ENCODE measurements at places on chromosomes 1 and 21.

DNA sequence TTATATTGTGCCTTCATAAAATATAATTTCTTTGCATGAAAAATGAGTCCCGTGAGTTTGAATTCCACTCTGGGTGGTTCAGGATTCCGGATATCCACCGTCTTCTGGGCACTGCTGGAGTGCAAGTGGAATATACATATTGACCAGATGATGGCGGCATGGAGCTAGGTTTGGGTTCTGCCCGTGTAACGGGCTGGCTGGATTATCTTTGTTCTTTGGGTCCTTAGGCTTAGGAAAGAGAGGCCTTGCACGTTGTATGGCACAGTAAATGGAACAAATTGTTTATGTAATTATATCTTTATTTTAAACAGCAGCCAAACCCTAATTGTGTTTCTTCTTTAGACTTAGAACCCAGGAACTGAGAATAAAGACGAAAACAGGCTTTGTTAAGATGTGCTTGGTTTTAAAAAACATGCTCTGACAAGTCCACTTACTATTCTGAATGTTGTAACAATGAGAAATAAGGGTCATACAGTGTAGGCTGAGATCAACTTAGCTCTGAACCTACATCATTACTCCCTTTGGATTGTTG is 13.5 kb upstream of the ACBD6 start:
- no peak for DNase-seq

GRCh38 chr1:79777481-79778219 is 771.1 kb upstream of the ADGRL4 start:
- DNase-seq: no peak

- DNase-seq: no peak
Observed at GRCh38 chr1:86823821-86824500, 90.0 kb downstream of the SELENOF start.

DNA sequence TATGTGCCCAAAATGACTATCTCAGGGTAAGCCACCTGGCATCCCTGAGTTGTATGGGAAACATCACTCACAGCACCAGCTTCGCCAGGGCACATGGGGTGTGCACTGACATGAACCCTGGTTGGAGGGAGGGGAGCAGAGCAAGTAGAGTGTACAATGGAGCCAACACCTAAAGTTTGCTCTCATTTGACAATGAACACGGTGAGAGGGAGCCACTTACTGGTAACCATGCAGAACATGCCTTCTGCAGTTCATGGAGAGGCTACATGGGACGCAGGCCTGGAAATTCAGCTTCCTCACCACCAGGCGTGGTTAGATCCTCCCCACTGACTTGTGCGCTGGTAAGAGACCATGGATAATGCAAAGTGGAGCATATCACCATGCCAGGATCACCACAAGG is 10.0 kb upstream of the CPLANE2 start:
- no peak for DNase-seq

DNA sequence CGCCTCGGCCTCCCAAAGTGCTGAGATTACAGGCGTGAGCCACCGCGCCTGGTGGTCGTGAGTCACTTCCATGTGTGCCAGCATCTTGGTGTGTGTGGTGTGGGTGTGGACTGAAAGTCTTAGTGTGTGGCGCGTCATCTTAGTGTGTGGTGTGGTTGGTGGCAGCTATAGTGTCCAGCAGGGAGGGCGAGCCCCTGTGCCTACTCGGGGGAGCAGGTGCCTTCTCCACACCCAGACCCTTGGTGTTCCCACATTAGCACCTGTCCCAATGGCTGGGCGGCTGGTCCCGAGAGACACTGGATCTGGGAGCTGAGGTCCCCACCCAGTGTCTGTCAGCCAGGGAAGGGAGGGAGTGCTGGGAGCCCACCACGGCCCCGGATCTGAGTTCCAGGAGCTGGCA is 2.8 kb downstream of the SCNN1D start:
- no peak for DNase-seq

GRCh38 chr1:224383218-224383617 is 26.5 kb downstream of the CNIH4 start:
- no peak for DNase-seq

- DNase-seq: no peak
Observed at GRCh38 chr1:114154963-114155322, 1.3 kb upstream of the SYT6 start.

GRCh38 chr1:238752327-238752726 is 634.0 kb upstream of the CHRM3 start:
- no peak for DNase-seq

- DNase-seq: no peak
Observed at GRCh38 chr1:155254714-155255242, 505 bp downstream of the ENTREP3 start.

GRCh38 chr1:171744986-171745385 is 3.1 kb upstream of the VAMP4 start:
- DNase-seq: no peak

DNA sequence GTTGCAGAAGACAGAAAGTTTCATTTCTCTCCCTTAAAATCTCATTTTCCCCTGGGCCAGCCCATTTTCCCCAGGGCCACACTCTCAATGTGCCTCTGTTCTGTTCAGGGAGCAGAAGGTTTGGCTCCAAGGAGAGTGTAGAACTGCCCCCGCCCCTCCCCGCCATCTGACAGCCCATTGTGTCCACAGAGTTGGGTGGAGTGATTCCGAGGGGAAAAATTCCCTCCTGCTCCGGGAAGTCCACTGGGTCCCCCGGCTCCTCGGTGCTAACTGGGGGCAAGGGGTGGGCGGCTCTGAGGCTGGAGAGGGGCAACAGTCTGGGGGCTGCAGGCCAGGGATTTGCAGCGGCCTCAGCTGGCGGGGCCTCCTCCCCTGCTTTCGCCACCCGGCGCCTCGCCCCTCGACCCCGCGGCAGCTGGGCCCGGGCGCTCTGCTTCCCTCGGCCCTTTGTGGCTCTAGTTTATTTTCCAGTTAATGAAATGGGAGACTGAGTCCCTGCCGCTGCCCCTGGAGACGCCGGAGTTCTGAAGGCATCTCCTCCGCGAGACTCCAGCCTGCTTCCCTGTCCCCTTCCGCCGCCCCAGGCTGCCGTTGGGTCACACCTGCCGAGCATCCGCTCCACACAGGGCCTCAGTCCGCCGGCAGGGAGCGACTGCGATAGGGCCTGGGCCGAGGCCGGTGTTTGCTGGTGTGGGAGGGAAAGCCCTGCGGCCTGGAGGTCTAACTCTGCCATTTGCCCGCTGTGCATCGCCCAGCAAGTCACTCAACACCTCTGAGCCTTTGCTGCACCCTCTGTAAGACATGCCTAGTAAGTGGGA is 14.7 kb upstream of the KIRREL1 start:
- no peak for DNase-seq

DNA sequence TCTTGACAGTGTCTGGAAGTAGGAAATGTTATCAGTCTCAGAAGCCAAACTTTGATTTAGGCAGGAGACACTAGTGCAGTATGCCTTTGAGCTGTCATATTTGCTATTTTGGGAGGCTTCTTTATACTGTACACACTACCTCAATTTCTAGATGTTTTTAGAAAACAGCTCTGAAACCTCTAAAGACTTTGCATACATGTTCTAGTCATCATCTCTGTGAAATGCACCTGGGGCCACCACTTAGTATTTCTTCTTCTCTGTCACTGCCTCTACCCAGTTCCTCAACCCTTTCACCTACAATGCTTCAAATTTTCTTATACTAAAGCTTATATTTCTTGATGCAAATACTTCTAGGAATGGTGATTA is 29.1 kb upstream of the PLA2G4A start:
- no peak for DNase-seq

GRCh38 chr1:94993931-94994645 is 67.2 kb upstream of the CNN3 start:
- no peak for DNase-seq

- DNase-seq: no peak
Observed at GRCh38 chr1:65146908-65147423, 1.0 kb upstream of the AK4 start.

DNA sequence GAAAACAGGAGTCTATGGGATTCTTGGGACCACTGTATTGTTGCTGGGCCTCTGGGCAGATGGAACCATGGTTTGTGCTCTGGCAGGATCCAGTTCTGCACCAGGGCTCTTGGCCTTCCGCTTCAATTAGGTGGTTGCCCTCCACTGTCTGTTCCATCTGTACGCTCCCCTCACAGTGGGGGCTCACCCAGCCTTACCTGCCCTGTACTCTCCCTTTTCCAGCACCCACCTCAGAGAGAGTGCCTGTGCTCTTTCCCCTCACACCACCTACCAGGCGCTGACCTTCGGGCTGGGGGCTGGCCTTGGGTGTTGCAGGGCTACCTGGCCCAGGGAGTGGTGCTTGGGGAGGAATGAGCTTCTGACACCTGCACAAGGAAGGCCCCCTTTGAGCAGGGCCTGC is 7.5 kb downstream of the PKNOX1 start:
- DNase-seq: no peak

- DNase-seq: no peak
Observed at GRCh38 chr21:20451046-20451445, 547.2 kb upstream of the NCAM2 start.

DNA sequence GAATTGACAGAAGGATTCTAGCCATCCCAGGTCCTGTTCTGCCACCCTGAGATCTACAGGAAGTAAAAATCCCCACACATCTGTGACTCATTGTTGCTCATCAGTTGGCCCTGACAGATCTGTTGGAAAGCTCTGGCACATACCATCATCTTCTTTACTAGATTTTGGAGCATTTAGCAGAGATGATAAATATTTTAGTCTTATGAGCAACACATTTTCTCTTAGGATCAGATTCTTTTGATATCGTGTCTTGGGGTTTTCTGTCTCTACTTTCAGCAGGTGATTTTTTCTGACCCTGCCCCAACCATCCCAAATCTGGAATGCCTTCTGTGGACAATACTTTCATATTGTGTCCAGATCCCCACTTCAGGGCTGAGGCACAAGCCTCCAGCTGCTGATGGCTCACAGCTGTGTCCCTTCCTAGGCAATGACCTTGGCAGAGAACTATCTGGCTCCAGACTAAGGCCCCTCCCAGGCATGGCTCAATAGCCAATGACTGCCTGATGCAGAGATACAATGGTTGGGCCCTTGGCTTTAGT is 102.8 kb downstream of the GDAP2 start:
- DNase-seq: no peak

DNA sequence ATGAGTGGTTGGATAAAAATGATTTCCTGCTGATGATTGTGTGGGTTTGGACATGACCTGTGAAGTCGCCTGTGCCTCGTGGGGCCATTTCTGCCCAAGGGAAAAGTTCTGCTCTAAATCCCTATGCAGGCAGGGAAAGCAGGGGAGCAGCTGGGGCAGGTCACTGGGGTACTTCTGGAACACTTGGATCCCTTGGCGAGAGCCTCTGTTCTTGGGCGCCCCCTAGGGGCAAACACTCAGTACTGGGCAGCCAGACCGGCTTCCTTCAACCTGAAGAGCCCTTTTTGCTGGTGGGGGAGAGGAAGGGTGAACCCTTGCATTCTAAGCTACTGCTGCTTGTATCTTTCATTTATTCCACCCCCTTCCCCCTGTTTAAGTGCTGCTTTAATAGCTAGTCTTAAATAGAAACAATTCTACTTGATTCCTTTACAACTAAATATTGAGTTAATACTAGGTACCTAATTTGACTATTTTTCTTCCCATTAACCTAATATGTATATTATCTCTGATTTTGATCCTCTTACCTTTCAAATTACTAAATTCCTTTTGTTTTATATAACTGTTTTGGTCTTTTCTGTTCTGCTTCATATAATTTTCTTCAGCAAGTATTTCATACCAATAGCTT is 5.1 kb upstream of the CLEC20A start:
- DNase-seq: no peak

DNA sequence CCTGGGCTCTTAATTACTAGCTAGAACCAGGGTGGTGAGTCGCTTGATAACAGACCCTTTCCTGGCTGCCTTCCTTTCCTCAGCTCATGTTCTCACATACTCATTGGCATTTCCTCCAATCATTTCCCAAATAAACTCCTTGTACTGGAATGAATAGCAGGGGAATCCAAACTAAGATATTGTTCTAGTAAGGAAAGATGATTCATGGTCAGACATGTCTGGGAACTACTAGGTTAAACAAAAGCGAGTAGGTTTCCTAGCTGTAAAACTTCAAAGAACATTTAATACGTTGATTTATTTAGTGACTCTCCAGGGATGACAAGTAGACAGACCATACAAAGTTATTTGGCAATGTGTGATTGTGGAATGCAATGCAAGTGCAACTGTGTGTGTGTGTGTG is 121.2 kb upstream of the KCNJ6 start:
- DNase-seq: no peak

DNA sequence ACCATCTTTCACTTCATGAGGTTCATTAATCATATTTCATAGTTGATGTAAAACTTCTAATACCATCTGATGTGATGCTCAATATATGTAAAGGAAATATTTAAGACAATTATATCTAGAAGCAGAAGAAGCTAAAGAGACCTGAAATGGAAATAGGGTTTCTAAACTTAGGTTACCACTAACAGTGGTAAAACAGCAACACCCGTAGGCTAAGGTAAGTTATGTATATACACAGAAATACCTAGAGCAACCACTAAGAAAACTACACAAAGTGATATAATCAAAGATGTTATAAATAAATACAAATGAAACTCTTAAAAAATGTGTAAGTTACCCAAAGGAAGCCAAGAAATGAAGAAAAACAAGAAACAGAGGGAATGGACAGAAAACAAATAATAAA is 61.1 kb upstream of the TNFSF4 start:
- no peak for DNase-seq

DNA sequence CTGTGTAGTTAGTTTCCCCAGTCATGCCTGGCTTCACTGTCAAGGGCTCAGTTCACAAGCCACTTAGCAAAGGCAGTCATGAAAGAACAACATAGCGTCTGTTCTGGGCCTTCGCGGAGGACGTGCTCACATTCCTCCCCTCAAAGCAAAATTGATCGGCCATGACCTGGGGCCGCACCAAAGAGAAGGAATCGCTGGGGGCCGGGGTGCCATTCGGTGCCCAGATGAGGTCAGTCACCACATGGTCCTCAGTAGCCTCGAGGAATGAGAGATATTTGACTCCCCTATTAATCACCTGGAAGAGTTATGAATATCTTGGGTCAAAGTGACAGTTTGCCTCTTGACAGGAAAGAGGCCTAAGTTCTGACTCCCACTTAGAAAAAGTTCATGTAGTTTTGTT is 251.1 kb upstream of the JUN start:
- DNase-seq: no peak

- no peak for DNase-seq
Observed at GRCh38 chr21:44019568-44019958, 7.5 kb downstream of the TRAPPC10 start.

GRCh38 chr1:236395230-236395946 is 1.3 kb downstream of the EDARADD start:
- DNase-seq: no peak

DNA sequence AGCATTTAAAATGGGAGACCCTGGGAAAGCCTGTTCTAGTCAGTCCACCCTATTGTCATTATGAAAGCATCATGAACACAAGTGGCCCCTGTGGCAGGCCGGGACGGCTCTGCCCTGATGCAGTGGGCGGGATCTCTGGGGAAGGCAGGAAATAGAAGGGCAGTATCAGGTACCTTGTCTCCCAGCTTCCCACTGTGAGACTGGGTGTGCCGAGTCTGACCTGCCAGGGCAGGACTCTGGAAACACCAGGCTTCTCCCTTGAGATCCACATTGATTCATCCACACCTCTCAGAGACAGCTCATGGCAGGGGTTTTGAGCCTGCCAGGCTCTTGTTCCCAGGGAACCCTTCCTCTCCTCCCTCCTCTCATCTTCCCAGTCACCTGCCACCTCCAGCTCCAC is 24.5 kb upstream of the GNPAT start:
- no peak for DNase-seq

Measured in cerebellar nuclear complex (tissue), 1 donor.